Activated T-cell treated with anti-CD3 and anti-CD28 coated beads for 24 hours (primary cell): ENCODE measurements at places on chromosomes 2 and 18.

GRCh38 chr18:3107740-3108151, 94.8 kb upstream of the LPIN2 start:
- DNase-seq: no peak

DNA sequence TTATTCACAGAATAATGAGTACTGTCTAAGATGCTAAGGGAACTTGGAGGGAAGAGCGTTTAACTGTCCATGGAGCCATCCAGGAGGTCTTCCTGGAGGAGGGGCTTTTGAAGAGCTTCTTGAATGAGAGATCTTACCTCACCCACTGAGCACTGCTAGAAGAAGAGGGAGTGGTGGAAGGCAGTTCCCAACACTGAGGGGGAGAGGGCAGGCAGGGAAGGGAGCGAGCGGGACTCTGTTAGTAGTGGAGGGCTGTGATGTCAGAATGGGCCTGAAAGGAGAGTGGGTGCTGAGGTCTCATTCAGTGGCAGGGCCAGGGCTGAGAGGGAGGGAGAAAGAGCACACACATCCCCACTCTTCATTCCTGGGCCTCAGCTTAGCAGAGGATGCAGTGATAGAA, 65.0 kb downstream of the NCK2 start:
- no peak for DNase-seq

GRCh38 chr2:26281226-26281625, 36.5 kb downstream of the HADHB start:
- no peak for DNase-seq

- DNase-seq: no peak
These were observed 676.1 kb upstream of the CELF4 start for GRCh38 chr18:38241736-38242135.

- DNase-seq: no peak
These were observed 1341.3 kb upstream of the LRRTM1 start for GRCh38 chr2:81645745-81646301.

DNA sequence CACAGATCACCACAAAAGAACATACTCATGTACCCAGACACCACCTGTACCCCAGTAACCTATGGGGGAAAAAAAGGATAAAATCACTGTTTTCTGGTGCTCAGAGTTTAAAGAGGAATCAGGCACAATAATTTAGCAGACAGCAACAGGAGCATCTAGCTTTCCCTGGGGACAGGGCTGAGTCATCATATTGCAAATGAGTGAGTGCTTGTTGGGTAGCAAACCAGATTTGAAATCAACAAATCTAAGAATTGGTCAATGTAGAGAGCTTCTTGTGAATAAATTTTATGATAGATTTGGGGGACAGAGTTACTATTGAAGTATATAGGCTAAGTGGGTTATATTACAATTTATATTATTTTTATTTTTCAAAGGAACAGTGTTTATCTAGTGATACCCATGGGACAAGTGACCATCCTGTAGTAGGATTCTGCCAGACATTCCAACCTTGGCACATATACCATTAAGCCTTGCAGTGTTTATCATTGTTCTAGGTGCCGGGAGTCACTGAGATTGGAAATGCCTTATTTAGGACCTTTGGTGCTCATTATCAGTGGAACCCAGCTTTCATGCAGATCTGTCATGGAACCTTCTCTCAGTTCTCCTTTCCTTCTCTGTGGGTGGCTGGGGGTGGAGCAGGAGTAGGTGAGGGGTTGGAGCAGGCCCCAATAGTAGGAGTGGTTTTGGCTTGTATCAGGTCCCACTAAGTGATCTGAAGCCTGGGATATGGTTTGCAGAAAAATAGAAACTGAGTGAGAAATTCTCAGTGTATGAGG, 117.2 kb downstream of the CERS6 start:
- no peak for DNase-seq

DNA sequence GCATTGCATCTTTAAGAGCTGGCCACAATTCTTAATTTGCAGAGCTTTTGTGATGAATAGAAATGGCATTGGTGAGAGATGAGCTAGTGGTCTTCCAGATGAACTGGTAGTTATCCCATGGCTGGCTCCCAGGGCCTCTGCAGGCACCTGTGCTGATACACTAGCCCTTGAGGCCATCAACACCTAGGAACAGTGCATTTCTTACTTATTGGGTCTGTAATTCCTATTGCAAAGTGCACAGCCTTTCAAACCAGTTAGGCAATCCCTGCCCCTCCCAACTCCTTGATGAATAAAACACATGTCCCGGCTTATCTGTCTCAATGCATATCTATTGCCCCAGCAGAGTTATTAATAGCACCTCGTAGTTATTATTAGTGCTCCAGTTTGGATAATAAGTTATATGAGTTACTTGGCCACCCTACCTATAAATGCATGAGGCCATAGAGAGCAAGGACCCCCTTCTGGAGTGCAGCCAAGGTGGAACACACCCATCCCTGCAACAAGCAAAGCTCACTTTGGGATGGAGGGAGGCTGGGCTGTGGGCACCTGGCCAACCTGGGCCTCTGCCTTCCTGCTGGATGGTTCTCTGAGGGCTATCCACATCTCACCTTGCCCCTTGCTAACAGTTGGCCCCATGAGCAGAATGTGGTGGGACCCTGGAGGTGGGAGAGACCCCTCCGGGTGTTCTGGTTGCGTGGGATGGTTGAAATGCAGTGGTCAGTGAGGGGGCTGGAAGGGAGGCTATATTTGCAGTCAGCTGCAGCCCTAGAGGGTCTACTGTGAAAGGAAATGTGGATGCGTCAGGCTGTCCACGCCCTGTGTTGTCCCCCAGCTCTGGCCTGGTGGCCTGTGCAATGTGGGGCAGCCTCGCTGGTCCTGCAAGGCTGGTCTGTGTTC, 455.9 kb upstream of the HS6ST1 start:
- no peak for DNase-seq

- DNase-seq: no peak
These were observed 96.6 kb downstream of the BIRC6 start for GRCh38 chr2:32453242-32454062.

GRCh38 chr2:134169788-134170187, 84.1 kb upstream of the MGAT5 start:
- DNase-seq: peak; percentile 28

DNA sequence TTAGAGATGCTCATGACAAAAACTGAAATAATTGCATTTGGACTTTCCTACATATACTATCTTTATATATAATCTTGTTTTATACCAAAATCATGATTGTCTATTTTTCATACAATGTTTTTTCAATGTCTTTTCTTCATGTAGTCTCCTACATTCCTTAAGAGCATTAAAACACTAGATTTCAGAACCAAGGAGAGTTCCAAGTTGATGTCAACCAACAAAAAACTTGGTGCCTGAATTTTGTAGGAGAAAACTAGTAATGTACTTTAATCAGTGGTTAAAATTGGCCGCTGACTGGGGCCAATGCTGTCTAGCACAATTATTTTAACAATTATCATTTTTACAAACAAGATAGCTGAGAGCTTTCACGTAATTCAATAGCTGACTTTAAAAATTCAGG, 678.8 kb downstream of the DCC start:
- DNase-seq: no peak

DNA sequence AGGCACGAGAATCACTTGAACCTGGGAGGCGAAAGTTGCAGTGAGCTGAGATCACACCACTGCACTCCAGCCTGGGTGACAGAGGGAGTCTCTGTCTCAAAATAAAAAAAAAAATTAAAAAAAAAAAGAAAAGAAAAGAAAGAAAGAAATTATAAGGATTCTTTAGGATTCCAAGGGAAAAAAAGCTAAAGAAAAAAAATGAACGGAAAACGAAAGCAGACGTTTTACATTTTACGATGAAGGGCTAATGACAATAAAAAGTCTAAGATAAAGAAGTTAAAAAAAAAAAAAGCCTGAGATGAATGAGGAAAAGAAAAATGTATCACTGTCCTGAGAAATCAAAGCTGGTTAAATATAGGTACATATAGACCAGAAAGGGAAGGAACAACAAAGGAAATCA, 58.5 kb downstream of the SOS1 start:
- DNase-seq: no peak

DNA sequence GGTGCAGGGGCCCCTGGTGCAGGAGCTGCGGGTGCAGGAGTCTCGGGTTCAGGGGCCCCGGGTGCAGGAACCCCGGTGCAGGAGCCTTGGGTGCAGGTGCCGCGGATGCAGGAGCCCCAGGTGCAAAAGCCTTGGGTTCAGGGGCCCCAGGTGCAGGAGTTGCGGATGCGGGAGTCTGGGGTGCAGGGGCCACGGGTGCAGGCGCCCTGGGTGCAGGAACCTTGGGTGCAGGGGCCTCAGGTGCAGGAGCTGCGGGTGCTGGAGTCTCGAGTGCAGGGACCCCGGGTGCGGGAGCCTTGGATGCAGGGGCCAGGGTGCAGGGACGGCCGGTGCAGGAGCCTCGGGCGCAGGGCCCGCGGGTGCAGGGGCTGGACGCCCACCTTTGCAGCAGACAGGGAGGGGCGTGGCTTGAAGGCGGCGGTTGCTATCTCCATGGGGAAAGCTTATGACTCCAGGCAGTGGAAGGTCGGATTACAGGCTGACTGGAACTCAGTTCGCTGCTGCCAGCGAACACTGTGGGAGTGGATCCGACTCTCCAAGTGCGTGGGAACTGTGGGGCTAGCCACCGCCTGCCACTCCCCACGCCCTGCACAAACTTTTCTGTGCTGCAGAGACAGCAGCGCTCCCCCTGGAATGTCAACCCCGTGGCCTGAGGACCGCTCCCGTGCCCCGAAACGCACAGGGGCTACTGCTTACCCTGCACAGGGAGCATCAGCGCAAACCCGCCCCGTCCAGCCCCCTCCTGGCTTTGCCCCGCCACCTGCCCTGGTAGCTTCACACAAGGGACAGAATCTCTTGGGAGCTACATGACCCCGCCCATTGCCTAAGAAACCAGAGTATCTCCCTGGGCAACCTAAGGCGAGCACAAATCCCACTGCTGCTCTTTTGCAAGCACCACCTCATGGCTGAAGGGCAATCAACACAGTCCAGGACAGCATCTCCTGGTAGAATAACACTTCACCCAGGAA, 40.3 kb downstream of the COPS9 start:
- DNase-seq: no peak

DNA sequence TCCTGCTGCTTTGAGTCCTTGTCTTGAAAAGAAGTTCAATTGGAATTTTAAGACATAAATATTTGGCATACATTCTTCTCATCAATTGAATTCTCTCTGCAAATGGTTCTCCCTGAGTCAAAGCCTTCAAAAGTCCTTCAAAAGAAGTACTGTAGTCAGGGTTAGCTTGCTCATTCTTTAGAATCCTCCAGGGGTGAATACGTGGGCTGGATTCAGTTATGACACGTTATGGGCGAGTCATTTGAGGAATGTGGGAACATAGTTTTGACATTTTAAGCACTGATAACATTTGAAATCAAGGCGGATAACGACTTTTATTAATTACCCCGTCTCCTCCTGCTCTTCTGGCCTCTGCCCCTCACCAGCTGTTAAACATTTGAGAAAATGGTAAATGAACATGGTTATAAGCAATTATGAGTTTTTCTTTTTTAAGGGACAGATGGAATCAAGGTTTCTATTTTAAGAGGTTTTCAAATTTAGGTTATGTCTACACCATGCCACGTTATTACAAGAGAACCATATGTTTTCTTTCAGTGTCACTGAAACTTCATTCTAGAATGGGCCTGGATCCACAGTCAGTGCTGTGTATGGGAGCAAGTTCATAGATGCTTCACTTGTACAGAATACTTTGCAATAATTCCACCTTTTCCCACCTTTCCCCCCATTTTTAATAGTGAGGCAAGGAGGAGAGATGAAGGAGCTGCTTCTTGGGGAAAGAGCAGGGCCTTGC, 273.1 kb downstream of the TSN start:
- no peak for DNase-seq
